Central memory CD4-positive, alpha-beta T cell (primary cell): ENCODE measurements at places on chromosomes 7 and 10.

- no peak for DNase-seq
Observed at GRCh38 chr10:110340816-110341215, 36.1 kb upstream of the SMNDC1 start.

GRCh38 chr10:3527869-3528268, 257.1 kb downstream of the KLF6 start:
- DNase-seq: no peak

DNA sequence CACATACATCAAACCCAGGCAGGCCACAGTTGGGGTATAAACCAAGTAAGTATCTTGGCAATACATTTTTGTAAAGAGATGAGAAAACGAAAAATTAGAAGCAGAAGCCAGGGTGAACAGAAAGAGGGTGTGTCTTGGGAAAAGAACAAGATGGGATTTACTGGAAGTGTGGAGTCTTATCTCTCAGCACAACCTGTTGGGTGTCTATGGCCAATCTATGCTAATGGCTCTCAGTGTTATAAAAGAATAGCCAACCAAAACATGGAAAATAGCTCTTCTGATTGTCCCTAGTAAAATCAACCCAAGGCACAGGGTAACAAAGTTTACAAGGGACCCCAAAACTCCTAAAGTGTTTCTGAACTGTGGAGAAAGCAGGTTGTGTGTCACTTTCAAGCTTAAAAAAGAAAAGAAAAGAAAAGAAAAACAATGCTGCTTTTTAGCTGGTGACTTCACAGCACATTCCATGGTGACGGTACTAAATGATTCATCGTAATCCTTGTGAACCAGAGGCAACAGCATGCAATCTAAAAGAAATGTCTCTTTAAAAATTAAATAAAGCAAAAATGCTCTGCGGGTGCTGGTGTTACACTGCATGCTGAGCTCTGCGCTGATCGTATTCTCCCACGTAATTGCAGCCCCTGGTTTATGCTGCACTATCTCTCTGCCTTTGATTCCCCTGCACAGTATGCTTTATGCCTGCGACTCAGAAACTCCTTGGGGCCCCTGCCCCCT, 100.8 kb downstream of the C10orf90 start:
- DNase-seq: no peak

DNA sequence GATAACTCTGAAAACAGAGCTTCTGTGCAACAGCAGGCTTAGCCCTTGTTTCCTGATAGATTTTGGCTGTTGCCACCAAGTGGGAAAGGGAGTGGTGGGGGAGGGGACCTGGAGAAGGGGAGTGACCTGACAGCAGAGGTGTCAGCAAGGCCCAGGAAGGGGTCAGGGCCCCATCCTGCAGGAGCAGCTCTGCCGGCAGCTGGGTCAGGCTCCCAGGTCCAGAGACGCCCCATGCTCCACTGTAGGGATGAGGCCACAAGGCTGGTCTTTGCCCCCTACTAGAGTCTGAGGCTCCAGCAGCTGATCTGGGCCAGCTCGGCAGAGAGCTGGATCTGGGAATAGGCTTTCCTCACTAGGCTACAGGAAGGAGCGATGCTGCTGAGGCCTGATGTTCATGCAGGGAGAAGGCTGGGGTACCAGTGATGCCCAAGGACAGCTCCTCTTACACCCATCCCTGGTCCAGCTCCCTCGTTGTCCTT, 44.0 kb upstream of the ZMIZ1 start:
- DNase-seq: no peak

GRCh38 chr10:117662126-117662525, 119.6 kb downstream of the EMX2 start:
- DNase-seq: no peak

- no peak for DNase-seq
Observed at GRCh38 chr7:116710764-116711452, 38.9 kb downstream of the MET start.

GRCh38 chr10:77925410-77925794, 1.2 kb downstream of the DLG5 start:
- no peak for DNase-seq

GRCh38 chr7:138665669-138666140, 35.5 kb downstream of the SVOPL start:
- no peak for DNase-seq

DNA sequence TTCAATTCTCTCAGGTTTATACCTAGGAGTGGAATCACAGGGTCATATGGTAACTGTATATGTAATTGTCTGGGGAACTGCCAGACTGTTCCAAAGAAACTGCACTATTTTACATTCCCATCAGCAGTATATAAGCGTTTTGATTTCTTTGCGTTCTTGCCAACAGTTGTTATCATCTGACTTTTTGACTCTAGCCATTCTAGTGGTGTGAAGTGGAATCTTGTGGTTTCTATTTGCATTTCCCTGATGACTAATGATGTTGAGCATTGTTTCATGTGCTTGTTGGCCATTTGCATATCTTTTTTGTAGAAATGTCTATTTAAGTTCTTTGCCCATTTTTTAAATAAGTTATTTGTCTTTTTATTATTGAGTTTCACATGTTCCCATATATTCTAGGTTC, 44.3 kb upstream of the ZC3HAV1 start:
- no peak for DNase-seq

DNA sequence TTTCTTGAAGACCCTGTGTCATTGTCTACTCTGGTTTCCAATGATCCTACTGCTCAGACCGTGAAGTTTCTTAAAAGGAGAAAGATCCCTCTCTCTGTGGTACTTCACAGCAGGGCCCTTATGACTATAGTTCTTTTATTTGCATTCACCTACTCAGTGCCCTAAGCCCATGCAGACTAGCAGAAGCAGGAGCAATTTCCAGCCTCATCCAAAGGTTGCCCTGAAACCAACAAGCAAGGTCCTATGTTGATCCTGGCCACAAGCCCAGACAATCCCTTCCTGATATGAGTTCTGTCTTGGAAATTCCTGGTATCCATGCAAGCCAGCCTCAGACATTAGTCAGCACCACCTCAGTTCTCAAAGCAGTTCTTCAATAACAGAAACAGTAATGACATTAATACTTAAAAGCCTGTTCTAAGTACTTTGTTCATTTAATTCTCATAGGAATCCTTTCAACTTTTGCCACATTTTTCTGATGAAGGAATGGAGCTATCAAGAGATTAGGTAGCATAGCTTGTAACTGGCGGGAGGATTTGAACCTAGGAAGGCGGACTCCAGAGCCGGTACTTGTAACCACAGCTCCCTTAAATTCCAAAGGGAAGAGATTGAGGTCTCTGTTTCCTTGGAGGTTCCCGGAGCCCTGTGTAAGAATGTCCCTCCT, 58.1 kb upstream of the ST8SIA6 start:
- no peak for DNase-seq

DNA sequence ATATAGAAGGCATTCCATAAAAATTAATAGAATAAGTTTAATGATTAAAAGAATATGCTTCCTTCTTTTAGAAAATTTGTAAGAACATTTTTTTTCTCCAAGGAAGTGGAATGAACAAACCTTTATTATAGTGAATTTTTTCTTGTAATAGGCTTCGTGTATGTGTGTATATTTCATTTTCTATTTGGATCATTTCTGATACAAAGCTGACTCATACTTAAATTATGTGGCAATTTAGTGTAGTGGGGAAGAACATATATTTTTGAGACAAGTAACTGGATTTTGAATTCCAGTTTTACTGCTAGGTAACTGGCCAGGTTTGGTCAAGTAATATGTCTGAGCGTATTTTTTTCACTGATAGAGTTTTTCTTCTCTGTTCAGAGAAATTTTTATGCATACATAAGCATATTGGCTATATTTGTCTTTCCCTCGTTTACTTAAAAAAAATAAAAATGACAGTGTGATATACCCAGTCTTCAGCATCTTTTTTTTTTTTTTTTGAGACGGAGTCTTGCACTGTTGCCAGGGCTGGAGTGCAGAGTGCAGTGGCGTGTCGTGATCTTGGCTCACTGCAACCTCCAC, 50.8 kb downstream of the CDK13 start:
- no peak for DNase-seq

- no peak for DNase-seq
Observed at GRCh38 chr7:32511791-32512190, 16.5 kb downstream of the AVL9 start.

DNA sequence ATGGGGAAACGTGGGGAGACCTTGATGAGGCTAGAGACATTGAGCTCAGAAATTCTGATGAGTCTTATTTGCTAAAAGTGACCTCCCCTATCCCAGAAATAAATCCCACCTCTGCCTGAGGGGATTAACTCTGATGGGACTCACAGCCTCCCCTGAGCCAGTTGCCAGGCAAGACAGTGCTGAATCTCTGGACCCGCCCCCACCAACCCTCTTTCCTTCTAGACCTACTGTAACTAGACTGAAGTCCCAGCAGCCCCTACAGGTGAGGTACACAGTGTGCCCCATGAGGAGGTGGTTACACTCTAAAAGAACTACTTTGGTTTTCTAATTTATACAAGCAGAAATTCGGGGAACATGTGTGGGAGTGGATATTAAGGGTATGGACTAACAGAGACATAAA, 42.9 kb downstream of the PTPRE start:
- DNase-seq: no peak

DNA sequence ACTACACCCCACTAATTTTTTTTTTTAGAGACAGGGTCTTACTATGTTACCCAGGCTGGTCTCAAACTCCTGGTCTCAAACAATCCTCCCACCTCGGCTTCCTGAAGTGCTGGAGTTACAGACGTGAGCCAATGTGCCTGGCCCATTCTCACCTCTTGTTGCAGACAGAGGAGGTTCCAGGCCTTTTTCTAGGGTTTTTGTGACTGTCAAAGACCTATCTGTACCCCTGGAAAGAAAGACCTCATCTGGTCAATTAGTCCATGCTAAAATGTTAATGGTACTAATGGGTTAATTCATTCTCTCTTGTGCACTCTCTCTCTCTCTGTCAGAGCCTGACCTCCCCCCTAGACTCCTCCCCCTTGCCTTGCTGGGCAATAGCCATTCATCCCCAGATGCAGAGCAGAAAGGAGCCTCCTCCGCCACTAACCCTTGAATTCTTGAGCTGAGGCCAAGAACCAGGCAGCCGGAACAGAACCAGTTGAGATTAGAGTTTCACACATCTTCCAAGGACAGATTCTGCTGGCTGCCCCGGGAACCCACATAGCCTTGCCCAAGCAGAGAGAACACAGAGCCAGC, 209.7 kb downstream of the SKIDA1 start:
- no peak for DNase-seq

- no peak for DNase-seq
Observed at GRCh38 chr7:1672851-1673486, 2.9 kb downstream of the ELFN1 start.
